ENCODE measurements at places on chromosomes 7 and 10.

DNA sequence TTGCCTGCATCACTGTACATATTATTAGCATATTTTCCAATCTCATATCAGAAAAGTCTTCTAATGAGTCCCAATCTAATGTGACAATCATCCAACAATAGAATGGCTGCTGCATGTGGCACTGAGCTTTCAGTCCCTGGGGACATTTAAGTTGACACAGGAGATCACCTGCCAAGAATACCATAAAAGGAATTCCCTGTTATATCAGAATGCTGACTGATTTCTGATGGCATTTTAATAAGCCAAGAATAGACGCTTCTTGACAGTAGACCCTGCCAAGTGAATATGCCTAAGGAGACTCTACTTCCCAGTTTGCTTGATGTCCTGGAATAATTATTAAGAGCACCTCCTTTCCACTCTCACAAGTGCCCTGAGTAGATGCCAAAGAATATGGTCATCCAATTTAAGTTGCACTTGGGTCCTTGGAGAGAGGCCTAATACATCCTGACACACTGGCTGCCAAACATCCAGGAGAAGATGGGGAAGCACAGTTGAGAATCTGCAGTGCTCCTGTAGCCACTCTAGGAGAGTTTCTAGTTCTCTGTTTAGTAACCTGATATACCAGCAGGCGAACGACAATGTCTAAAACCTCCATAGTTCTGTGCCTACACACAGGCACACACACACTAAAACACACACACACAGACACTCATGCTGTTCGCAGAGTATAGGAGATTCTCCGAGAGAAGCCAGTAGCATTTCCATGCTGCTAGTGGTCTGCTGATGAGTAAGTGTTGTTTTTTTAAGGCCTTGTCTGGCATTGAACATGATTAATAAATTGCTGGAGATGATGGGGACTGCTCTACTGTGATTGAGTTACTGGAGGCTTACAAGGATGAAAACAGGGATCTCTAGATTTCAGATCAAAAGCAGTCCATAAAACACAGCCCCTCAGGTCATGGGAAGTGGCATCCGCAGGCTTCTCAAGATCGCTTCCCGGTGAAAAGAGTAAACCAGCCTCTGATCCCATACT is 369.6 kb downstream of the KCNMA1 start:
- no peak for DNase-seq

- no peak for DNase-seq
These were observed 1.4 kb downstream of the APBB1IP start for GRCh38 chr10:26439406-26440087.

DNA sequence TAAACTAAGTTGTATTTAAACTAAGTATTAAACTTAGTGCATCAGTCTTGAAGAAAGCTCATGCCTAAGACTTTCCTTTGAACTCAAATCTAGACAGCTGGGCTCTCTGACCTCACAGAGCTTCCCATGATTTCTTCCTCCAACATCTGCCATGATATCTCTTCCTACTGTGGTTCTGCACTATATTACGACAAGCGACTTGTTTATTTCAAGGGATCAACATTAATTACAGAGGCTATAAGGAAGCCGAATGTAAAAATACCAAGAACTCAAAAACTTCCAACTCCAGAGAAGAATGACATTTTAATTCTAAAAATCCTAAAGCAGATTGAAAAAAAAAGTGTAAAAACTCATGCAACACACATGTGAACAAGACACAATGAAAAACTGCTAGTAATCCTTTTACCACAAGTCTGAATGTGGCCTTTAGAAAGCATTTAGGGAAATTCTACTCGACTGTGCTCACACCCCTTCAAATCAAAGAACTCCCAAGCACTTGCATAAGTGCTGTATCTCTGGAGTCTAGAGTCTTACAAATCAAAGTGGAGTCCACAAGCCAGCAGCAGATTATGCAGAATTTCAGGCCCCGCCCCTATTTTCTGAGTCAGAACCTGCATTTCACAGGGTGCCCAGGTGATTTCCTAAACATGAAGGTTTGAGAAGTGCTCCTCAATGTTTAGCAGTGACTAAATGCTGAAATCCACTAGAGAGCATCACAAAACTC is 22.7 kb upstream of the WASHC2A start:
- DNase-seq = no peak

DNA sequence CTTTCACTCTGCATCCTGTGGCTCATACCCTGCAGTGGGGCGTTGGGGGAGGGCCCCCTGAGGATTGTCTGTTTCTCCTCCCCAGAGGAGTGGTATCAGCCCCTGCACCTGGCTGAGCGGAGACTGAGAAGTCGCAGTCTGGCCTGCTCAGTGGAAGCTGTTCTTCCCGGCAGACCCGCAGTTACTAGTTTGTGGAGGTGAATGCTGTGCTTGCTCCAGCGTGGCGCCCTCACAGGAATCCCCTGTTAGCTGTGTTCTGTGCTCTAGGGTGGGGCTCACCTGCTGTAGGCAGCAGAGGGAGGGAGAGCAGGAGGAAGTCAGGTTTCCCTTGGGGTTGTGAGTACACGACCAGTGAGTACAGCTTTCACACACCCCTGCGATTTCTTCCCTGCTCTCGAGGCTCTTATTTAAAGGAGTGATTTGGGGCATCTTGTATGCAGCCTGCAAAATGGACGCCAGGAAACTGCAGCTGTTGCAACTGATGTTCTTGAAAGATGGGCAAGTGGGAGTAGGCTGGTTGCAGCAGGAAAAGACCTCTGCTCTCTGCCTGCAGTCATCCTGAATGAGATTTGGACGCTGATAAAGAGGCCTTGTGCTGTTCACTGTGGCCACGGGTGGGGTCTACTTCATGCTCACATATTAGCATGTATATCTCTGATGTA is 66.4 kb downstream of the HK1 start:
- no peak for DNase-seq

GRCh38 chr10:70295321-70295720 is 11.5 kb upstream of the NPFFR1 start:
- DNase-seq = no peak

DNA sequence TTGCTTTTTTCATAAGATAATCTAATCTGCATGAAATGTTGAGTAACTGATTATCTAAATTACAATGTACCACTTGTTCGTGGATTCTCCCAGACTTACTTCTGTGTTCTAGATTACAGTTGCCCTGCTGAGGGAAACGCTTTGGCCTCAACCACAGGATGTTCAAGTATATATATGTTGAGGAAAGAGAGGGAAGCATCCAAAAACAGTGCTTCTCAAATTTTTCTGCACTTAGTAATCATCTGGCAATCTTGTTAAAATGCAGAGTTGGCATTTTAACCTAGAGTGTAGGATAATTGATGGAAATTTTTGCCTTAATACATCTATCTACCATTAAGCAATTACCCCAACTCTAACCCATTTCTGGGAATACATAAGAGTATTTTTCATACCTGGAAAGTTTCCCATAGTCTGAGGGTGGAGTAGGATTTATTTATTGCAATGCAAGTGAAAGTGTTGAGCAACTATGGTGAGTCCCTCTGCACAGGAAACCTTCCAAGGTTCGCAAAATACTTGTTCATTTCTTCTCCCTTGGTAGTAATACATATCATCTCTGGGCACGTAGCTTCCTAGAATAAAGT is 59.6 kb upstream of the C1GALT1 start:
- DNase-seq = no peak

- DNase-seq = no peak
These were observed 59.6 kb downstream of the NPY start for GRCh38 chr7:24343614-24344013.

GRCh38 chr10:88975377-88975720 is 15.2 kb upstream of the FAS start:
- no peak for DNase-seq

DNA sequence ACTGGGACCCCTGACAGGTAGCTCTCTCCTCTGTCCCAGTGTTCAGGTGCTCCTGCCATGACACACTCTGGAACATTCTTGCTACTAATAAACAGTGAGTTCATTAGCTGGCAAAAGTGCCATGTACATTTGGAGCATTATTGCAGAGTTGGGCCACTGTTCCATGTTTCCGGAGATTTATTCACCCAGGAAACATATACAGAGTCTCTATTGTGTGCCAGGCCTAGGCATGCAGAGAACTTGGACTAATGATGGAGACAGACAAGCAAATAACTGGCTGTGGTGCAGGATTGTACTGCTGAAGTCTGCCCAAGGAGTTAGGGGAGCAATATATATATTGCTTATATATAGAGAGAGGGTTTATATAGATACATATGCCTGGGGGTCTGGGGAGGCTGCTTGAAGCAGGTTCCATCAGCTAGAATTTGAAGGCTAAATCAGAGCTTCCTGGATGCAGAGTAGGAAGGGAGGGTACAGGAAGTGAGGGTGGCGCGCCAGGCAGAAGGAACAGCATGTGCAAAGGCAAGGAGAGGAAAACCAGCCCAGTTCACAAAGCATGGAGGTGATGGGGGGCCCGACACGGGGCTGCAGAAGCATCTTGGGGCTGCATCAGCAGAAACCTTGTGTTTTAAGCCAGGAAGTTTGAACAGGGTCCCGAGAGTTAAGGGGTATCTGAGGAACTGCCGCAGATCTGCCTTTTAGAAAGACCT is 22.7 kb upstream of the EEPD1 start:
- DNase-seq = no peak

Data from dorsolateral prefrontal cortex (tissue), 122 donors.